ENCODE measurements at places on chromosomes 13 and 19.
A peak's percentile ranks its signal among the peaks of the same experiment; 100 is the strongest.

DNA sequence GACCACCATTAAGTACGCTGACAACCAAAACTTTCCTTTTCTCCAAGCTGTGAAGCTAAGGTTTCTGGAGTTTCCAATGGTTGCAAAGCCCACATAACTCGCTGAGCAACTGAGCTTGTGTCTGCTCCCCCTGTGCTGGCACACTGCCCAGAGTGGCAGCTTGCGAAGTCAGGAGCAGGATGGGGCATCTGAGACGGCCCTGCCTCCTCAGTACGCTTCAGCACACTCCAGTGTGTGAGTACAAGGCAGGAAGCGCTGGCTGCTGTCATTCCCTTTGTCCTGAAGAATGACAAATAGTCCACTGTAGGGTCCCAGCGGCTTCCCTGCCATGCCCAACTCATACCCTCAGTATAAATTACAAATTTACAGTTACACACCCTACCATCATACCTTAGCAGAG is 51.5 kb downstream of the SKA3 start:
- peak; percentile 96 for DNase-seq

DNA sequence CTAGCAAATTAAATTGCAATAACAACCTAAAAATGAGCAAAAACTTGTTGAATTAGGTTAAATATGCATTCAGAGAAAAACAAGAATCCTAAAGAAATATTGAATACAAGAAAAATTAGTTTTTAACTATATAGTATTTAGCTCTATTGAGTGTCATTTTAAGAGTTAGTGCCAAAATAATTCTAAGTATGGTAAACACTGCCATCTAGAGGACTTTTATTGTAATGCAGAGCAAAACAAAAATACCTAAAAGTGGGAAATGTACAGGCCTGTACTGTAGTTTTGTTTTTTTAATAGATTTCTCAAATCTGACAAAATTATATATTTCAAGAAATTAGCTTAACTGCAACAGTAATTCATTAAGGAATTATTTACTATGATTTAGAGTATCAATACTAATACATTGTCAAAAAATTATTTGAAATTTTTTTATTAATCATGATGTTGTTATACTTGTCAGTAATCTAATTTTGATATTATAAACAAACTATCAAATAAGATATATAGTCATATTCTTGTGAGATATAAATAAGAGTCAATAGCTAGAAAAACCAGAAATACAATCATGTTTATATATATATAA is 8.2 kb upstream of the PCDH9 start:
- DNase-seq = peak; percentile 48

GRCh38 chr19:58566989-58567388 is 6.1 kb downstream of the MZF1 start:
- DNase-seq = no peak

DNA sequence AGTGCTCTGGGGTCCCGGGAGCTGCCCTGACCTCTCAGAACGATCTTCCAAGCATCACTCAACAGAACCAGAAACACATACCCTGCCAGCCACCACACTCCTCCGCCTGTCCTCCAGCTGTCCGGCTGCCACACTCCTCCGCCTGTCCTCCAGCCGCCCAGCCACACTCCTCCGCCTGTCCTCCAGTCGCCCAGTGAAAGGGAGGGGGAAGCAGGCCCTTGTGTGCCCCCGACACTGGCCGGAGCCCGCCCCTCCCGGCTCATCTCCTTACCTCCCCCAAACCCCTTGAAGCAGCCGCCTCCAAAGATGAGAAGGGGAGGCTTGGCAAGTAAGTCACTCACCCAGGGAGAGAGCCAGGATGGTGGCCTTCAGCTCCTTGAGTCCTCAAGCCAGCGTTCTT is 40.2 kb downstream of the STK24 start:
- DNase-seq = no peak

DNA sequence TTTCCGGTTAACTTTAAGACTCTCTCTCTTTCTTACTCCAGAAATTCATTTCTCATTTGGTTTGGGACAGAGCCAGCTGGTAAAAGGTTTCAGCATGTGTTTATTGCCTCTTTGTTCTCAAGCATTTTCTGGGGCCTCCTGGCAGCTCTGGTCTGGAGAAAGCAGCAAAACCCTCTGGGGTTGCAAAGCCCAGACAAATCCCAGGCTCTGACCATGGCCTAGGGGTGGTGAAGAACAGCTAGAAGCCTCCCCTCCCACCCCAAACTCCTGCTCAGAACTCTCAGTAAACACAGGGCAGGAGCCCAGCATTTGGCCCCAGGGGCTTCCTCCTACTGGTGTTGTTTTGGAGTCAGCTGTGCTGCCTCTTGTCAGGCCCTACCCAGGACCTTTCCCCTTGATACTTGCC is 124.2 kb upstream of the SERP2 start:
- DNase-seq = no peak

GRCh38 chr19:5289060-5289990 is 51.3 kb downstream of the PTPRS start:
- DNase-seq = no peak

DNA sequence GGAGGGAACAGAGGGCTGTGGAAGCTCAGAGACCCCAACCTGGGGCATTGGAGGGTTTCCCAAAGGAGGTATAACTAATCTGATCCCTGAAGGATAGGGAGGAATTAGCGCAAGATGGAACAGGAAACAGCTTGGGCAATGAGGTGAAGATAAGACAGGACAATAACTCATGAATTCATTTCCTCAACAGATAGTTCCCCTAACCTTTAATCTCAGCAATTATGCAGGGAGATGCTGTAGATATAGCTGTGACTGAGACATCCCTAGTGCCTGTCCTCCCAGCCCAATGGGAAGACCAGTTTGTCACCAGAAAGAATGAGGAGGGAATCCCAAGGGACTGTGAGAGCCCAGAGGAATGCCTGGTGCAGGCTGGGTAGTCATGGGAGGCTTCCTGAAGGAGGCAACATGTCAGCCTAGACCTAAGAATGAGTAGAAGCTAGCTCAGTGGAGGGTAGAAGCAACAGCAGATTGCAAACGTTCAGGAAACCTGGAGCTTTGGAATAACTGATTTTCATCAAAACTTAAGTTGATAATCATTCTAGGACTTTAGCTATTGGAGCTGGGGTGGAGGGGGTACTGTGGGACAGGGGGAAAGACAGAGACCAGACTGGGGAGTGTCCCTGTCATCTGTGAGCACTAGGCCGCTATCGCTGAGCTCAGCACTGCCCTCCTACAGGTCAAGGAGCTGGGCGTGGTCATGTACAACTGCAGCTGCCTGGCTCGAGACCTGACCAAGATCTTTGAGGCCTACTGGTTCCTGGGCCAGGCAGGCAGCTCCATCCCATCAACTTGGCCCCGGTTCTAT is 18.8 kb downstream of the HIPK4 start:
- DNase-seq = no peak
